ENCODE measurements at places on chromosomes 2 and 18.

GRCh38 chr18:34003687-34004086, 221.0 kb downstream of the NOL4 start:
- no peak for DNase-seq

DNA sequence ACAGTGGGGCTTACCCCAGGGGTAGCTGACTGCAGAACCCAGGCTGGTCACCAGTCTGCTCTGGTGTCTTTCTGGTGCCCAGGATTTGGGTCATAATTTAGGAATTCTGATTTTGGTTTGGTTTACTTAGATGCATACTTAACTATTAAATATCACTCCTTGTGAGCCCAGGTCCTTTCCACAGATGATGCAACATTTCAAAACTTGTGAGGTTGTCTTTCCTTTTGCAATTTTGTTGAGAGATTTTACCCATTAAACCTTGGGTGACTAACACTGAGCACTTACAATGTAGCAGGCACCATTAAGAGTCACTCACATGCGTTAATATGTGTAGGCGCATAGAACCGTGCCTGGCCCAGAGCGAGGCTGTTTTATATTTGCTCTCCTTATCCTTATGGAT, 61.8 kb upstream of the RPL31 start:
- DNase-seq: no peak

DNA sequence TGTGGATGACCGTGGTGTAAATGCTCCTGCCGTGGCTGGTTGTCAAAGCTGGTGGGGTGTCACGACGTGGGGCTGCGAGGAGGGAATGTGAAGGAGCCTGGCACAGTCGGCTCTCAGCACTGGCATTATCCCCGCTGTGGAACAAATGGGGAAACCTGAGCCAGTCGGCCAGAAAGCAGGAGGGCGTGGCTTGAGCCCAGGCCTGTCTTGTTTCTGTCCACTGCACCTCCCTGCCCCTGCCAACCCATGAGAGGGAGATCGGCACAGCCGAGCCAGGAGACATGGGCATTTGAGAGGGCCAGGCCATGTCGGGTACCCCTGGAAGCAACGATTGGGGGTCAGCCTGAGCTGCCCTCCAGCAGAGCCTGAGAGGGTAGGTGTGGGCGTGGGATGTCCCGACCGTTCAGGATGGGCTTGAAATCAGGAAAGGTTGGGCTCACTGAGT, 44.5 kb downstream of the PDIA6 start:
- DNase-seq: no peak

DNA sequence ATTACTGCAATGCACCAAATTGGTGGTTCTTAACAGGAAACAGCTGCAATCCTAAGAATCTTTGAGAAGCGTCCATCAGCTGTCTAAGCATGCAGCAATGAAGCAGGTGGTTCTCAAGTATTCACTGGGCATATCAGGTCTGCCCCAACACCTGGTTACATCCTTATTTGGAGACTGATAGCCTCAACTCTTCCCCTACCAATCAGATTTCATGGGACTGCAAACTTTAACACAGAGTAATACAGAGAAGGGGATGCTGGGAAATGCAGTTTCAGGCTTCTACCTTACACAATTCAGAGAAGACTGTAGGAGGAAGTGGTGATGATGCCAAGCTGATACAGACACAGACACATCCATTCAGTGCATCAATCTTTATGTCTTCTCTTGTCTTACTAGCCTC, 240.5 kb downstream of the BCL2 start:
- DNase-seq: no peak

GRCh38 chr2:135151615-135152014, 99.5 kb downstream of the RAB3GAP1 start:
- no peak for DNase-seq

- DNase-seq: no peak
Observed at GRCh38 chr2:21693081-21693480, 569.3 kb downstream of the TDRD15 start.

GRCh38 chr2:190896477-190896876, 15.9 kb downstream of the GLS start:
- no peak for DNase-seq

- DNase-seq: no peak
Observed at GRCh38 chr2:68238955-68239822, 13.1 kb downstream of the PPP3R1 start.

- DNase-seq: peak; percentile 38
Observed at GRCh38 chr2:224412141-224413015, 10.5 kb upstream of the FAM124B start.

GRCh38 chr2:211948932-211949331, 589.7 kb downstream of the ERBB4 start:
- DNase-seq: no peak

- no peak for DNase-seq
Observed at GRCh38 chr18:42229211-42230210, 274.5 kb downstream of the PIK3C3 start.

- DNase-seq: no peak
Observed at GRCh38 chr2:39121523-39122063, 742 bp upstream of the SOS1 start.

- DNase-seq: no peak
Observed at GRCh38 chr2:145407-145806, 99.1 kb upstream of the FAM110C start.

GRCh38 chr2:201858281-201859184, 52.2 kb downstream of the CDK15 start:
- DNase-seq: no peak

- no peak for DNase-seq
Observed at GRCh38 chr2:46171411-46171953, 125.7 kb upstream of the EPAS1 start.

GRCh38 chr2:29841386-29842004, 79.9 kb downstream of the ALK start:
- peak; percentile 57 for DNase-seq

- DNase-seq: peak; percentile 43
Observed at GRCh38 chr2:177604271-177605065, 211.9 kb downstream of the AGPS start.

DNA sequence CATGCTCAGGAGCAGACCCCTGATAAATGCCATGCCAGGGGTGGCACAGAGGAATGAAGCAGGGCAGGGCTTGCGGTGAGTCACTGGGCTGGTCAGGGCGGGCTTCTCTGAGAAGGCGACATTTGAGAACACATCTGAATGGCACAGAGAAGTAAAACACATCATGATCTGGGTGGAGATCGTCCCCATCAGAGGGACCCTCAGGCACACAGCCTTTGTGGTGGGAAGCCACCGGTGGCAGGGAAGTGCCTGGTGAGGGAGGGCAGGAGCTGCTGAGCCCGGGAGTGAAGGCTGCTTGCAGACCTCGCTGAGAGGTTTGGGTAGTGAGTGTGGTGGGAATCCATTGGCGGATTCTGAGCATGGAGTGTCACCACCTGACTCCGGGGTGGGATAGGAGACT, 44.5 kb downstream of the DCDC2C start:
- DNase-seq: no peak

DNA sequence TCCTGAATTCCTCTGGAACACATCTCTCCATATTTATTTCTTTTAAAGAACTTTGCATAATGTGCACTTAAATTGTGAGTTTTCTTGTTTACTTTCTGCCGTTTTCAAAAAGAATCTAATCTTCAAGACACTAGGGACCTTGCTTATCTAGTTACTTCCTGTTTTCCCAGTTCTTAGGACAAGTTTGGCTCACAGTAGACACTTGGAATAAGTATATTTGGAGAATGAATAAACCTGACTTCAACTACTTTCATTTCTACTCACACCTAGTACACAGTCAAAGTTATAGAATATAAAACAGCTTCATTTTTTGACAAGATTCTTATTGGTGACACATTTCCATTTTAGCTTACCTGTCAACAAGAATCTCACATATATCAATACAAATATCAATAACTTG, 155.6 kb upstream of the CCDC195 start:
- no peak for DNase-seq

GRCh38 chr2:68669651-68670050, 26.3 kb downstream of the PROKR1 start:
- DNase-seq: no peak

DNA sequence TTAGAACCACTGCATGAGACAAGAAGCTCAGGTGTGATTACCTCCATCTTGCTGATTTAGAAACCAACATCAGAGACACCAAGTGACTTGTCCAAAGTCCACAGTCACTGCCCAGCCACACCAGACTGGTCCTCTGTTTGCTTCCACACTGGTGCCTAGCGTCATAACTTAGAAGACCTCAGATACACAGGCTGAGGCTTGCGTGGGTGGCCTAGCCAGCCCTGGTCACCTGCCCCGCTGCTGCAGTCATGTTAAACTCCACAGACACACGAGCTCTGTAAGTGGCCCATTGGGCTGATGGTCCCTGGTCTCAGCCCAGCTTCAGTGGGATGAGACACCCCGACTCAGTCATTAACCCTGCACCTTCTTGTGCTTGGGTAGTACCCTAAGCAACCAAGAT, 47.1 kb downstream of the CNGA3 start:
- DNase-seq: no peak

DNA sequence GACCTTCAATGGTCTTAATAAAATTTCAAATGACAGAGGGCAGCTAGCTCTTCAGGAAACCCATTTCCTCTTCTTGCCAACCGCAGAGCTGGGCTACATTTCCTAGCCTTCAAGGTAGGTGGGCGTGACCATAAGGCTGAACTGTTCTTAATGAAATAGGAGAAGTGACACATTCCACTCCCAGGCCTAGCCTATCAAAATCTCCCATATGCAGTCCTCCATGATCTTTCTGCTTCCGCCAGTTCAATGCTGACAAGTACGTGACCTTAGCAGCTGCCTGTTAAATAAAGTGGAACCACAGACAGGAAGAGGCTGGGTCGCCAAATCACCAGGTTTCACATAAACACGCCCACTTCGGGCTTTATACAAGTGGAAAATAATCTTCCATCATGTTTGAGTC, 13.2 kb downstream of the SERPINE2 start:
- no peak for DNase-seq
